SW 1271 (cell line): ENCODE measurements at places on chromosomes 11 and 22.
A peak's percentile ranks its signal among the peaks of the same experiment; 100 is the strongest.

- no peak for DNase-seq
These were observed 27.5 kb upstream of the P4HA3 start for GRCh38 chr11:74338963-74339362.

DNA sequence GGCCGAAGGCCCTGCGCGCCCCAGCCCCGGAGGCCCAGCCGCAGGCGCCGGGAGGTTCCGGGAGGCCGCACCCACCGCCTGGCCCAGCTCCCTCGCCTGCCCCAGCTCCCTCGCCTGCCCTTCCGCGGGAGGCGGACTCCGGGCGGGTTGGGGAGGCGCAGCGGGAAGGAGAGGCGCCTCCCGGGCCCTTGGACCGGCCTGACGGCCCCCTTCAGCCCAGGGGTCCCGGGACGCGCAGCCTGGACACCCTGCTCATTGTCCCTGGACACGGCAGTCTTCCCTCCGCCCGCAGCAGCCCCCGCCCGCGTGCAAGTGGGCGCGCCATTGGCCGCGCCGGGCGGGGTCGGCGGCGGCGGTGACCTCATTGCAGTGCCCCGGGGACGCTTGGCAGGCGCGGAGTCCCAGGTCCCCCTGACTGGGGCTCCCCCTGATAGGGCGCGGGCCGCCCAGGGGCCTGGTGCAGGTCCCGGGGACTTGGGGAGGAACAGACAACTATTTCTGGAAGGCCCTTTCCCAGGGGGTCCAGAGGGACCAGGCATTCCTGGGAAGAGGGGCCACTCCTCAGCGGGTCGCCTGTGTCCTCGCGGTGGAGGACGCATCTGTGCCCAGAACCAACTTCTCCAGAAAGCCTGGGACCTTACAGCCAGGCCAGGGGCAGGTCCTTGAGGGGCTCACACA lies 501 bp downstream of the CD151 start:
- DNase-seq: no peak

DNA sequence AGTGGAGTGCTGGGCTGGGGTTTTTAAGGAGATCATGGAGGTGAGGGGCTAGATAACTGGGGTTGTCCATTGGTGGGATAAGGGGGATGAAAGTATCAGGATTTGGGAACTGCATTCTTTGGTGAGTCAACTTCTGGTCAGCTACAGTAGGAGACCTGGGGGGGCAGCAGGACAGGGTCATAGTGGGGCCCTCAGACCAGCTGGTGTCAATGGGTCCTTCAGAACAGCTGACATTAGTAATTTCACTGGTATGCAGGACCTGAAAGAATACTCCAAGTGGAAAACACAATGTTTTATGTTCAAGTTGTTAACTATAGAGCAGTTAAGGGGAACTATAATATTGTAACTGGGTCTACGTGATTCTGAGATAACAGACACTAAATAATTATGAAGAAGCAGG lies 2.8 kb upstream of the TTC12 start:
- DNase-seq: no peak

- DNase-seq: peak; percentile 22
These were observed 223.6 kb downstream of the ADAMTS15 start for GRCh38 chr11:130671801-130672700.

GRCh38 chr11:27770576-27770975 lies 70.3 kb upstream of the BDNF start:
- DNase-seq: no peak

DNA sequence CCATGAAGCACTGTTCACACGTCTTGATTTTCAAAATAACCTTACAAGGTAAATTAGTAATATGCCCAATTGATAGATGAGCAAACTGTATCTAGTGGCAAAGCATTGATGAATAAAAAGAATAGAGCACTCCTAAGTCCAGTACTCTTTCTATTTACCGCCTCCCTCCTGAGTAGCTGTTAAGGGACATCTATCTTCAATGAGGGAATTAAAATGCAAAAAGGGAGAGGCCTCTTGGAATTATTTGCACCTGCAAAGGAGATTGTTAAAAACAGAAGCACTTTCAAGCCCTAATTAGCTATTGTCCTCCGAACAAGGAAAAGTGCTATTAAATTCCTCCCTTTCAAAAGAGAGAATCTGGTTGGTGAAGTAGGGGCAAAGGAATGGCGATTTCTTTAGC lies 6.8 kb upstream of the GALNT18 start:
- no peak for DNase-seq

- peak; percentile 87 for DNase-seq
These were observed at the start of gene ARHGEF17 for GRCh38 chr11:73308003-73308960. ARHGEF17 (plus strand) TSS chr11:73308276; CDS start chr11:73308639, 363 bp downstream.

GRCh38 chr22:44071781-44072326 lies 47.8 kb downstream of the PARVB start:
- no peak for DNase-seq

DNA sequence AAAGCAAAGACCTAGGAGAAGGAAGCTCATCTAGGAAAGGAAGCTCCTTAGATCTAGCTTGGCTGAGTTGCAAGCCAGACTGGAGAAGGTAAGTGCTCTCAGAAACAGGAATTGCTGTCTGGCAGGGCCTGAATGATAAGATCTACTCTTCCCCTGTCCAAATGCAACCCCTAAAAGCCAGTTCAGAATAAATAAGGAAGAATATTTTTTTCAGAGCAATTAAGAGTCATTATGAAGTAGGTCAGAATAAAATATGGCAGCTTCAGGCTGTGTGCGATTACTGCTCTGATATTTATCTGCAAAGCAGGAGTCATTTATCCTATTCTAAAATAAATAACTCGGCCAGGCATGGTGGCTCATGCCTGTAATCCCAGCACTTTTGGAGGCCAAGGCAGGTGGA lies 82.1 kb downstream of the PIWIL4 start:
- no peak for DNase-seq

- peak; percentile 3 for DNase-seq
These were observed 2.2 kb downstream of the CPT1B start for GRCh38 chr22:50576070-50576469.

DNA sequence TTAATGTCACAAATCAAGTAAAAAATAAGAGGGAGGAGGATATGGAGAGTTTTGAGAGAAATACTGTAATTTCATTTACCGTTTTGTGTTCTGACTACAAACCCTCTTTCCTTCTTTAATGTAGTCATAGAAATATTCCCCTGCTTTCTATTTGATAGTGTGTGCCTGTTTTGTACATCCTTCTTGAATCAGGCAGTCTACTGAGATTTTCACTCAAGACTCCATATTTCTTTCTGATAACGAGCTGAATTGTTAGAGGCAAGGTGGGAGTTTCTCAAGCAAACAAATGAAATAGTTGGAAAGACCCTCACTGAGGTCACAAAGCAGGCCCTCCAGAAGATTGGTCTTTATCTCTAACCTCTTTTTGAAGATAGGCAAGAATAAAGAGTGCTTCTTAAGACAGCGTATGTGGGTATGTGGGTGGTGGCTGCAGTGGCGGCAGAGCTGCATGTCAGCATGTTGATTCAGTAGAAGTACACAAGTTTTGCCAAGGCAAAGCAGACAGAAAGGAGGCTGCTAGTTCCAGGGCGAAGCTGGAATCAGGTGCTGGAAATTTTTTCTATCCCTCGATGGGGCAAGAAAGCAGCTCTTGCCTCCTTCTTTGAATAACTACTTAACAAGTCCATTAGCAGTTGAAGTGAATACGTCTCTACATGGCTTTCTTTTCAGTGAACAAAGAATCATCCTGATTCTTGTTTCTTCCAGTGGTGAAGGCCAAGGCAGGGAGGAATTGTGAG lies 164.2 kb downstream of the FAM76B start:
- DNase-seq: no peak

GRCh38 chr22:19478901-19479354 lies at the start of gene UFD1:
UFD1 (minus strand) TSS chr22:19479193; CDS start chr22:19479085, 108 bp downstream.
- no peak for DNase-seq

GRCh38 chr11:86174101-86175046 lies 70.2 kb upstream of the EED start:
- DNase-seq: no peak

GRCh38 chr11:6248248-6248647 lies 9.4 kb downstream of the CNGA4 start:
- no peak for DNase-seq

GRCh38 chr11:38835966-38836365 lies 2237.9 kb upstream of the RAG2 start:
- no peak for DNase-seq

DNA sequence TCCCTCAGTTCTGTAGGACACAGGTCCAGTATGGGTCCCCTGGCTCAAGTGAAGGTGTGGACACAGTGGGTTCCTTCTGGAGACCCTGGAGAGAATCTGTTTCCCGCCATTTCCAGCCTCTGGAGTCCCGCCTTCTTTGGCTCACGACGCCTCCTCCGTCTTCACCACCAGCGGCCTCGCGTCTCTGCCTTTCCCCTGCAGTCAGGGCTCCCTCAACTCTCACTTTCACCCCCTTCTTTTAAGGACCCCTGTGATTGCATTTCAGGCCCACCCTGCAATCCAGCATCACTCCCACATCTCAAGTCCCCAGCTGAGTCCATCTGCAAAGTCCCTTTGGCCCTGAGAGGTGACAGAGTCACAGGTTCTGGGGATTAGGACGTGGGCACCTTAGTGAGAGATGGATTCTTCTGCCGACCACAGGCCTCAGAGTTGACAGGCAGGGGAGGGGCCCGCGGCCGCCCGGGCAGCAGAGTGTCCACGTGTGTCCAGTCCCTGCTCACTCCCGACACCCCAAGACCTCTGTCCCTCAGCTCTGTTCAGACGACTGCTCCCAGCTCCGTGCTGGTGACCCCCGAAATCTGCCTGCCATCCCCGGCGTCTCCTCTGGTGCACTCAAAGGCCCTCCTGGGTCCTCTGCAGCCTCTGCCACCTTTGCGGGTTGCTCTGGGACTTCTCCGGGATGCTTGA lies 36.9 kb upstream of the KRTAP5-7 start:
- DNase-seq: no peak

DNA sequence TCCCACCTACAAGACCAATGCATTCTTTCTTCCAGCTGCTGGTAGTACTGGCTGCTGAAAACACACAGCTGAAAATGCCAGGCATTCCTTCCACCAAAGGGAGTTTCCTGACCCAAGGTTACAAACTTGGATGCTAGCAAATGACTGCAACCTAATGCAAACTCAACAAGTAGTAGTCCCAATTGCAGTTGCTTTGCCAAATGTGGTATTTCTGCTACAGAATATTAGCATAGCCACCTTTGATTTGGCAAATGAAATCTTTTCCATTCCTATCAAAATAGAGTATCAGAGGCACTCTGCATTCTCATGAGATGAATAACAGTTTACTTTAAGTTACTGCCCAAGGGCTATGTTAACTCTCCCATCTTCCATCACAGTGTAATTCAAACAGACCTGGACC lies 172.0 kb upstream of the ARHGAP42 start:
- peak; percentile 23 for DNase-seq

- no peak for DNase-seq
These were observed 173.7 kb upstream of the ANO3 start for GRCh38 chr11:26158251-26158650.

DNA sequence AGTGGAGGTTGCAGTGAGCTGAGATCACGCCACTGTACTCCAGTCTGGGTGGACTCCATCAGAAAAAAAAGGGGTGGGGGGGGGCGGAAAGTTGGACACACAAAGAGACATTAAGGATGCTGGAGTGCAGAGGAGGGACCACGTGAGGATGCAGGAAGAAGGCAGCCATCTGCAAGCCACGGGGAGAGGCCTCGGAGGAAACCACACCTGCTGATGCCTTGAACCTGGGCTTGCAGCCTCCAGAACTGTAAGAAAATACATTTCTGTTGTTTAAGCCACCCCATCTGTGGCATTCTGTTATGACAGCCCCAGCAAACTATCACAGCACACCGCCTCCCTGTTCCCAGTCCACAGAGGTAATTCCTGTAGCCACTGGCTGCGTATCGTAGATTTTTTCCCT lies 9.2 kb upstream of the STIP1 start:
- no peak for DNase-seq

DNA sequence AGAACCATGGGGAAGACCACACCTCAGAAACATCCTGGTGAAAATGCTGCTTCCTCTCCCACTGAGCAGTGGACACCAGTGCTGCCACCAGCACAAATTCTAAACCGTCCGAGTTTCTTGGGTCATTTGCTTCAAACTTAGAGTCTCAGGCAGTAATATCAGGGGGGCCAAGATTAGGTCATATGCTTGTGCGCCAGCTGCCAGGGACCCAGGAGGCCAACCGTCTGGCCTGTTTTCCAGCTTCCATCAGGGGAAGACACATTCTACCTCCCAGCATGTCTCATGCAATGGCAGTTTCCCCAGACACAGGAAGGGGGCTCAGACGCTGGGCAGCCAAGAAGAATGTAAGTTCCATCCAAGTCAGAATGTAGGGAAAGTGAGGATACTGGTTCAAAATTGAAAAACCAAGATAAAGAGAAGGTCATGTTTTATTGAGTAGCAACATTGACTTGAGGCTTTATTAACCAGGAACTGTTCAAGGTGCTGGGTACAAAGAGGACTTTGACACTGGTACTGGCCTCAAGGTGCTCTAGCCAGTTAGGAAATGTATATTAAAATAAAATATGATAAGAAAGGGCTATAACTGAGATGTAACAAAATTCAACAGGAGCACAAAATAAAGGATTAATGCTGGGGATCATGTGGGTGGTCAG lies 59.7 kb upstream of the EED start:
- DNase-seq: no peak

DNA sequence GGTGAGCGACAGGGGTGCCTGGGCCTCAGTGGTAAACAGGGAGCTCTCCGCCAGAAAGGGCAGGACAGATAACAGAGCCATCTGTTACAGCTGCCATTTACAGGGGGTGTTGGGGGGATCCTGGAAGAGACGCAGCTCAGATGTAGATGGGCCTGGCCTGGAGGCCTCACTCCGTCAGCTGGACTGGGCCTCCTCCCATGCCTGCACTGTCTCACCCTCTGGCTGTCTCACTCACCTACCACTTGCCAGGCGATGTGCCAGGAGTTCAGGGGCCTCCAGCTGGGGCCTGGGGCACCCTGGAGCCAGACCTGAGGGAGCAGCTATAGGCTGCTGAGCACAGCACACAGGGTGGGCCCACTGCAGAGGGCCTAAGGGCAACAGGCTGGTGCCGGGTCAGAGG lies 16.3 kb upstream of the SUSD2 start:
- DNase-seq: no peak
